NCI-H1436 (cell line): ENCODE measurements at places on chromosomes 7 and 10.

DNA sequence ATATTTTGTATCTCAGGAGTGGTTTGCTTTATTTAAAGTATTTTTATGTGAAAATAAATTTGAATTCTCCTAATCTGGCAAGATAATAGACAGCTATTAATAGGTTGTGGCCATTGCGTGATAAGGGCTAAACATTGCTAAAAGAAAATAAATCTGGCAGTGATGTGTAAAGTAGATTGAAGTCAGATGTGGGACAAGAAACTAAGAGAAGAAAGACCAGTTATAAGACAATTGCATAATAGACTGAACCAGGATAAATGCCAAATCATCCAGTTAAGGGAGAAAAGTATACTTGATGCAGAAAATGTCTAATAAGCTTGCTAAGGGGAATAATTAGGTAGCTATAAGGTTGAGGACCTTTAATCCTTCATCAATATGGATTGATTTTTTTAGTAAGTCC lies 197.5 kb upstream of the CSTF2T start:
- no peak for DNase-seq

GRCh38 chr7:55572378-55573233 lies at the start of gene VOPP1:
Gene VOPP1, minus strand, starts transcription at chr7:55572502. Its CDS starts 178 bp downstream, at chr7:55572324.
- DNase-seq = peak; percentile 81

- DNase-seq = no peak
These were observed 64.1 kb downstream of the MICU1 start for GRCh38 chr10:72561745-72562166.

- DNase-seq = no peak
These were observed 17.3 kb downstream of the ELMO1 start for GRCh38 chr7:37431413-37431812.

DNA sequence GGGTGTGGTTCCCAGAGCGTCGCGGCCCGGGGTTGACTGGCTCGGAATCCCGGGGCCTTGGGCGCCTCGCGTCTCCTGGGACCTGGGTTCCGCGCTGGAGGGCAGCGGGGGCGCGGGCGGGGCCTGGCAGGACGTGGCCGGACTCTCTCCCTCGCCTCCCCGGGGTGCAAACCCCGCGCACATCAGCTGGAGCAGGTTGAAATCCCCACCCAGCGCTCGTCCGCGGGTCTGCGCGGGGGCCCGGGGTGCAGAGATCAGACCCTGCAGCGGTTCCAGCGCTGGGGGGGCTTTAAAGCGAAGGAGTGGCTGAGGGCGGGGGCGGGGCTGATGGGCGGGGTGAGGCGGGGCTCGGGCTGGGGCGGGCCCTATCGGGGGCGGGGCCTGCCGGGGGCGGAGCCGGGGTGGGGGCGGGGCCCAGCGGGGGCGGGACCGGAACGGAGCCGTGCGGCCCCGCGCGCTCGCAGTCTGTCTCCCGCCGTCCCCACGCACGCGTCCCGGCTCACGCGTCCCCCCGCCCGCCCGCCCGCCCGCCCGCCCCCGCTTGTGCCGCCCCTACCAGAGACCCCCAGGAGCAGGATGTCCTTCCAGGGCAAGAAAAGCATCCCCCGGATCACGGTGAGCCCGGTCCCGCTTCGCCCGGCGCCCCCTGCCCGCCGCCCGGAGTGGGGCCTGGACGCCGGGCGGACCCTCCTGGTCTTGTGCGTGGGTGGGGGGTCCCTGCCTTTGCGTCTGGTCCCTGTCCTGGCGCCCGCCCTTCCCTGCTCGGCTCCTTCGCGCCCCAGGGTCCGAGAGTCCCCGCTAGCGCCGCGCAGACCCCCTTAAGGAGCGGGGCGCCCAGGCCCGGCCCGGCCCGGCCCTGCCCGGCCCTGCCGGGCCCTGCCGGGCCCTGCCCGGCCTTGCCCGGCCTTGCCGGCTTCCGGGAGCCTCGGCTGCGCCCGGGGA lies at the start of gene DPYSL4:
Gene DPYSL4, plus strand, starts transcription at position 461 of the 942 bp plus-strand sequence. Its CDS starts 116 bp downstream, at position 577.
- peak; percentile 25 for DNase-seq

DNA sequence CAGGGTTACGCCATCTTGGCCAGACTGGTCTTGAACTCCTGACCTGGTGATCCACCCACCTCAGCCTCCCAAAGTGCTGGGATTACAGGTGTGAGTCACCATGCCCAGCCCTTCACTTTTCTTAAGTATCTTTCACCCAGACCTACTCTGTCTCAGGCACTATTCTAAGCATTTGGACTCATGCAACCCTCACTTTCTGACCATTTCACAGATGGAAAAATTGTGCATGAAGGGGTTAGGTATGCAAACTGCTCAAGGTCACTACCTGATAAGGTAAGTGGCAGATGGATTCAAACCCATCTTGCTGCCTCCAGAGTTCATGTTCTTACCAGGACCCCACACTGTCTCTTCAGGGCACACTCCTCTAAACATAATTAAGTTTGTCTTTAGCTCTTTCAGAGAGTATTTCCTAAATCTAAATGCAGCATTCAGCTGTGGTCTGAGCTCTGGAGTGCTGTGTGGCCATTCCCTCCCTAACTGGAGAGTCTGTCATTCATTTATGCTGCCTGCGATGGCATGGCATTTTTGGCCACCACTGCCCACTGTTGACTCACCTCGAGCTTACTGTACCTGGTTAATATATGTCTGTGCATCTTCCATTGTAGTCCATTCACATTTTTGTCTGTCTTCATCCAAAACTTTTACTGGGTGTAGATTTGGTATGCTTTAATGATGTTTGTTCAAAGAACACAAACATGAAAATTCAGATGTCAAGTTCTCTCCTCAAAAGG lies 88.4 kb downstream of the CCDC71L start:
- no peak for DNase-seq

GRCh38 chr7:5586279-5586962 lies 162.8 kb upstream of the TNRC18 start:
- peak; percentile 76 for DNase-seq

DNA sequence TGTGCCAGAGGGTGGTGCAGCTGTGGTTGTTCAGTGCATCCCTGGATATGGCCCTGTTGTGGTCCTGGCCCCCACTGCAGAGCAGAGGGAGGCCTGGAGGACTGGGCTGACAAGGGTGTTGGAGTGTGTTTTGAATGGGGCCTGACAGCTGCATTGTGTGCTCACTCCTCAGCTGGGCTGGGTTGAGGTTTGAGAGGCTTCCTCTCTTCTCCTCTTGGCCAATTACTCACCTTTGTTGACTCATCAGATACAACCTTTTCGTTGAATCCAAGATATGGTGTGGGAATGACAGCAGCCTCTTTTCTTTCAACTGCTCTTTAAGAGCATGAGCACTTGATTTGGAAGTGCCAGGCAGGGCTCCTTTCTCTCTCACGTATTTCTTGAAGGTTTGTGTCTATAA lies 228.5 kb upstream of the COBL start:
- DNase-seq = no peak

DNA sequence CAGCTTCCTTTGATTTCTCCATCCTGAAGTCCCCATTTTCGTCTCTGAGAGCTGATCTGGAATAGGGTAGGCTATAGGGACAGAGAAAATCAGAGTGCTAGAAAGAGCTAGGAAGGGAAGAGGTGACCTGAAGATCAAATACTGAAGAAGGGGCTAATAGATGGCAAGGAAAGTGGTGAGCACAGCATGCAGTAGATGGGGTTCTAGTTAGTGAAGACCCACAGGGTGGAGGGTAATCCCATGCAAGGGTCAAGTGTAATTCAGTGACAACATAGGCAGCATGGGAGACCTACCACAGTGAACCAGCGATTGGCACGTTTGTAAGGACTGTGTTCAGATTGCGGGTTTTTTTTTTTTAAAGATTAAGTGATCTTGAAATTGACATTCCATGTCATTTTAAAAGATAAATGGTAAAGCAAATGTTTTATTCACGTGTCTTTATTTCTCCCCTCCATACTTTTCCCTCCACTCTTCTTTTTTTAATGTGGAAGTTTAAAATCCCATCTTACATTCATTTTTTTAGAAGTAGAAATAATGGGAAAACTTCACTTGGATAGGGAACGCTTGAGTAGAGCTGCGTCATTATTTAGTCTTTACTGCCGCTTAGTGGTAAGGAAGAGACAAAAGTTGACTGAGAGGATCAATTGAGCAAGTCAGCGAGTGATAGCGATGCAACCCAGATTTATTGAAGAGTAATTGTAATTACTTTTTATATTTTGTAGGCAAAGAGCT lies 21.0 kb upstream of the ABI1 start:
- peak; percentile 29 for DNase-seq

DNA sequence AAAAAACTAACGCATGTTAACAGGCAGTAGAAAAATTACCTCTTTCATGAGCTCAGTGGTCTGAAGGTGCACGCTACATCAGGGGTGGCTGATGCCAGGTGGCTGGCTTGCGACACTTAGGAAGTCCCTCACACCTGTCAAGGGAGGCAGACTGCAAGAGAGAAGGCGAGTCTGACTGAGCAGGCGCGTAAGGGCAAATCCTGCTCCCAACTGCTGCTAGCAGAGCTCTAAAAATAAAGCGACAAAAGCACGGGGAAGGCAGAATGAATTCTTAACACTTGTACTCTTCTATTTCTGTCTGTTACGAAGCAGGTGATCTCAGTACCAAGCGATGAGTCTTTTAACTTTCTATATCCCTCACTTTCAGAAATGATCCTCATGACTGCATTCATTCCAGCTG lies 33.1 kb downstream of the CACNA2D1 start:
- DNase-seq = peak; percentile 52

DNA sequence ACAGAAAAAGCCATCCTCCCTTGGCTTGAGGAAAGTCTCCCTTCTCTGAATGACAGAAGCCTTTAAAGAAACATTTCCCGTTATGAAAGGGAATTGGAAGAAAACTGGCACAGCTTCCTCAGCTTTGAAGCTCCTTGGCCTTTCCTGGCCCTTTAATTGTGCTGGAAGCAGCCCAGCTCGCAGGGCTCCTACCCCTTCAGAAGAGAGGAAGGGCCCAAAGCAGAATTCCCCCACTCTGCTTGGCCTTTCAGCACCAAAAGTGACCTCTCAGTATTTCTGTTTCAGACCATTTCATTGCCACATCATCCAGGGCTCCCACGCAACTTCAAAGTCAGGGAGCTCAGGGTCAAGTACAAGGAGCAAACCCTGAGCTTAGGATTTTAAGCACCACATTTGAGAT lies 4.2 kb downstream of the AFAP1L2 start:
- no peak for DNase-seq

- no peak for DNase-seq
These were observed 231.8 kb downstream of the WDR11 start for GRCh38 chr10:121082984-121083383.

GRCh38 chr10:84179059-84179710 lies 5.6 kb downstream of the GPR15LG start:
- DNase-seq = peak; percentile 34

DNA sequence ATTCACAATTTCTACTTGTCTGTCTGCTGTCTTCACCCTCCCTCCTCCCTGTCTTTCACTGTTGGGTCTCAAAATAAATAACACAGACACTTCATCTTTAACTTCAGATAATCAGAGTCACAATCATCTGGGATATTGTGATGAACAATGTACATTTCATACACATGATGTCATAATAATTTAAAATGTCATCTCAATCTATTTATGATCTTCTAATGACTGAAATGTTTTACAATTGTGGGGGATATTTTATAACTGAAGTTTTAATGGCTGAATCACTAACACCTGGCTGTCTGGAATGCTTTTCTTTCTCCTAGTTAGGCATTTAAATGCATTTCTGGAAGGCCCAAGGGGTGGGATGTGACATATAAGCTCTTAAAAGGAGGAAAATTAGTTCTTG lies 859.8 kb downstream of the LRMDA start:
- DNase-seq = no peak

DNA sequence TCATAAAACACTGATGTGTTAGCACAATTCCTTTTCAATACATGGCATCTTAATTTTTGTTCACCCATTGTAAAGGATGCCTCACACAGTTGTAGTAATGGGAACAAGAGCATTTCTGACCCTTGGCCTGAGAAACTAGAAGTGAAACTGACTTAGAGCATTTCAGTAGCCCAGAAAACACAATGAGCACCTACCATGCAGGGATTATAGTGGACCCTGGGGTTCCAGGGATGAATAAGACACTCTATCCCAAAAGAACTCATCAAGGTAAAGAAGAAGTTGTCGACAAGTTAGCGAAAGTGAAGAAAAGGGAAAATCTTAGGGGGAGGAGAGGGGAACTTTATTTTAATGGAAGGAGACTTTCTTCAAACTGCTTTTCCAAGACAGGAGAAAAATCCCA lies 125.6 kb downstream of the NT5C2 start:
- DNase-seq = no peak

DNA sequence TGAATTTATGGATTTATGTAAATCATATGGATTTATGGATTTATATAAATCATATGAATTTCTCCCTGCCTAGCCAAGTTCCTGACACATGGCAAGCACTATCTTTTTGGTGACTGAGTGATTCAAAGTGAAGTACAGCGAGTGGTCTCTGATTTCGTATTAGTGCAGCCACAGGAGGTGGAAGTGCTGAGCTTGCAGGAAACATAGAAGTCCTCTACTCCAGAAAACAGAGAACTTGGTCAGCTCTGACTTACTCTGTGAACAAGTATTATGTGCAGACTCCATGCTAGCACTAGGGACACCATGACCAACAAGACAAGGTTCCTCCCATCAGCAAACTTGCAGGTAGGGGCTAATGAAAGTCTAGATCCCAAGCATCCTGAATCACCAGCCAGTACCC lies 28.5 kb downstream of the CYP3A5 start:
- DNase-seq = no peak

- no peak for DNase-seq
These were observed 5.4 kb upstream of the GCK start for GRCh38 chr7:44194562-44195145.

GRCh38 chr7:23895666-23896096 lies 185.7 kb downstream of the STK31 start:
- DNase-seq = no peak

DNA sequence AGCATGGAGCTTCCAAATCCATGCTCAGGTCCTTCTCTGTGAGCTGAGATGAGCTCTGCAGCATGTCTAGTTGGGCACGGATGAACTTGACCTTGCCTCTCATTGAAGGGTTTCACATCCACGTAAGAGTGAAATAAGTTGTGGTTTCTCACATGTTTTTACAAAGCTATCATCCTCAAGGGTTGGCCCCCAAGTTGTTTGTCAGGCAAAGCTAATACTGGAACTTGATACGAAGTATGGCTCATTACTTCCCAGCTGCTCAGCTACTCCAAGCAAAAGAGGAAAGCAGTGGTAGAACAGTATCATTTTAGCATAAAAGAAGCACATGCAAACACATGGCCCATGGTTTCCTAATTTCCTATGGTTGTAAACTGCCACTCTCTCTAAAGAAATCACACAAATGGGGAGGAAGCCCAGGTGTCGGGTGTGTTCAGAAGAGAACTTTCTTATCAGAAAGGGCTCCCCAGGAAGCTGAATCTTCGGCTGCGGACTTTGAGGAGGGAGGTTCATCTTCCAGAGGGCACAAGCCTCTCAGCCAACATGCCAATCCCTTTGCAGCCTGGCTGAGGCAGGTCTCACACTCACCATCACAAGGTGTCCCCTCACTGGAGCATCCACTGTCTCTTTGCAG lies 45.3 kb downstream of the PDLIM1 start:
- DNase-seq = no peak

- no peak for DNase-seq
These were observed 188.4 kb upstream of the CACNA2D1 start for GRCh38 chr7:82631998-82632397.

- no peak for DNase-seq
These were observed 5.1 kb upstream of the ADAM8 start for GRCh38 chr10:133281628-133282372.
